Muscle of leg (tissue), 16 donors: ENCODE measurements at places on chromosomes 5 and 9. TPM values are rescaled to one million over a fixed set of nuclear protein-coding genes. Genes with fewer than 3 reads are reported as not detected.

- no peaks in the 10 kb centered on the region for H3K4me1 ChIP-seq
- no peak overlapping the region for H3K4me3 ChIP-seq
- H3K27ac ChIP-seq = no peak overlapping the region
- no peaks in the 10 kb centered on the region for H3K36me3 ChIP-seq
- DNase-seq = no peak
Observed at GRCh38 chr5:139253115-139253514, 40.4 kb upstream of the MATR3 start.

DNA sequence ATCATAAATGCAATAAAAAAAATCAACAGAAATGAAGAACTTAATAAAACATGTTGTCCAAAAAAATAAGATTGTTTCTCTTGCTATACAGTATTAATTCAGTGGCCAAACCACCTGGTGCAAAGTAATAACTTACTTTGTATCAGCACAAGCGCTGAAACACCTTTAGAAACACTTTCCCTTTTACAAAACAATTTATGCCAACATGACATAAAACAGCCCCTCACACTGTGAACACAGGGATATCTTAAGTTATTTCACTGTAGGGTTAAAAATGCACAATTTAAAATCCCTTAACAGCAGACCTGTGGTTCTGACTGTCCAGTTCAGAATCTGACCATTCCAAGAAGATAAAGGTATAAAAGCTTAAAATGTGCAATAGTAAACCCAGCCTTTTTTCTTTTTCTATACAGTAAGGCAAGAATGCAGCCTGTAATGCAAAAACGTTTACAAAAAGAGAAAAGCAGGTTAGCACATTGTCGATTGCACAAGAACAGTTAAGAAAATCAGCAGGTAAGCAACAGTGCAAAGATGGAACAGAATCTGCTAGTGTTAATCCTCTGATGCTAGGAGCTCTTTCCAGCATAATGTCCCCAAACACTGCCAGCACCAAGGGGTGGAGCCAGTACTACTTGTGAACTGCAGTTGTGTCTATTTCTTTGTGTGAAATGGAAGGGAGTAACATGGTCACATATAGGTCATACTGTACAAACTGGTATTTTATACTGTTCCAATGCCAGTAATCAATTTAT is 21.6 kb downstream of the RAB14 start:
- H3K4me3 ChIP-seq = no peak overlapping the region
- H3K27ac ChIP-seq = no peak overlapping the region
- H3K27me3 ChIP-seq = no peaks in the 10 kb centered on the region
- H3K36me3 ChIP-seq = peaks cover 36% of the 10 kb centered on the region
- no peaks in the 10 kb centered on the region for H3K4me1 ChIP-seq

DNA sequence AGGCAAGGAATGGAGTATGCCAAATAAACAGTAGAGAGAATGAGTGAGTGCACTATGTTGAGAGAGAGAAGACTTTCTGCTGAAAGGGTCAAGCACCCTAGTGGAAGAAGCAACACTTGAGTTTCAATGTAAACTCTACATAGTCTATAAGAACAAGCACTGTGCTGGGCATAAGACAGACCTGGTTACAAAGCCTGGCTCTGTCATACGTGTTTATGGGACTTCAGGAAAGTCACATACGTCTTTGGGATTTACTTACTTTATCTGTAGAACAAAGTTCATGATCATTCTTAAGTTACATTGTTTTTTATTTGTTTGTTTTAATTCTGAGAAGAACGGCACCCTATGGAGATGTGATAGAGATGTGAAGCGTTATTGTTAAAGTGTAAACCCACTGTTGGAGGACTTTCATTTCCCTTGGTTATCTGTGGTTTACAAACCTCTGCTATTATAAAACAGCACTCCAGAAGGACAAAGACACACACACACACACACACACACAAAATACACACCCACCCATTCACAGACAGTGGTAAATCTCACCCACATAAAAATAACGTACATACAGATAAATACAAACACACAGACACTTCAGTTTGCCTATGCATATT is 70.7 kb upstream of the TRIM32 start:
- H3K4me1 ChIP-seq = no peaks in the 10 kb centered on the region
- no peaks in the 10 kb centered on the region for H3K36me3 ChIP-seq
- no peak for DNase-seq
- no peak overlapping the region for H3K4me3 ChIP-seq

DNA sequence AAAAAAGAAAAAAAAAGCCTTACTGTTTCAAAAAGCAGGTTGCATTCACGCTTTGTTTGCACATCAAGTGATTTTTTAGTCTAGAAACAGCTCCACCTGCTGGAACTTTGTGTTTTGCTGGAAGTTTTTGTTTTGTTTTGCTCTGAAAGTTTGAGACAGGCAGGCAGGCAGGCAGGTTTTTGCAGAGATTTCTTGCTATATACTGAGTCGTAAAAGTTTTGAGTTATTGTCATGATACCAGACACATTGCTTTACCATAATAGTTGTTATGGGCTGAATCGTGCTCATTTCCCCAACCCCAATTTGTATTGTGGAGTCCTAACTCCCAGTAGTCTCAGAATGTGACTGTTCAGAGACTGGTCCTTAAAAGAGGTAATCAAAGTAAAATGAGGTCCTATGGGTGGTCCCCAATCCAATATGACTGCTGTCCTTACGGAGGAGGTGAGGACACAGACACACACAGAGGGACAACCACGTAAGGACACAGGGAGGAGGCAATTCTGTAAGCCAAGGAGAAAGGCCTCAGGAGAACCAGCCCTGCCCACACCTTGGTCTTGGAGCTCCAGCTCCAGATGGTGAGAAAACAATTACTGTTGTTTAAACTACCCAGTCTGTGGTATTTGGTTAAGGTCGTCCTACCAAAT is 20.9 kb downstream of the OR2Y1 start:
- no peak overlapping the region for H3K4me3 ChIP-seq
- no peaks in the 10 kb centered on the region for H3K36me3 ChIP-seq
- no peaks in the 10 kb centered on the region for H3K4me1 ChIP-seq
- no peak overlapping the region for H3K27ac ChIP-seq
- peak; percentile 38 for DNase-seq

DNA sequence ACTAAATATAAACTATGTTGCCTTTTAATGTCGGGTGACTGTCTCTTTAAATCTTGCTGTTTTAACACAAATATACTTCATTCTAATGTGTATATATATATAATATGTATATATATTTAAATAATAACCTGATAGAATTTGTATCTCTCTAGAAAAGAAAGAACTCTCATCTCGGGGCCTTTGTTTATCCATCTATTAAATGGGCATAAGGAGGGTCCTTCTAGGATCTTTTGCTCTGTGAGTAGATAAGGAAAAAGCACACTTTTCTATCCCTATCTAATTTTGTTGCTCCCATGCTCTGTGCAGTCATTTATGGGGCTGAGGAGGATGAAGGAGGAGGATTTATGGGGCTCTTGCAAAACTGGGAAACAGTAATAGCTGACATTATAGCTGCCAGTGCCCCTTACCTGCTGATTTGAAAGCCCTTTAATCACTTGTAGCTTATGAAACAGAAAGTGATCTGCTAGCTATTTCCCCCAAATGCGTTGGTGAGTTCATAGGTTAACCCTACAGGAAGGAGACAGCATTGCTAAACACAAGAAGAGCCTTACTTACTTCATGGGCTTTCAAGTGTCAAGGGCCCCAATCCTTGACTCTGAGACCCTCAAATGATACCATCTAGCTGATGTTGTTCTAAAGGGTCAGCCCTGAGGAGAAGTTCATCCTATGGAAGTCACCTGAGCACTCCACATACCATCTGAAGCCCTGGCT is 5.8 kb upstream of the PPARGC1B start:
- peaks cover 2% of the 10 kb centered on the region for H3K4me1 ChIP-seq
- H3K27me3 ChIP-seq = peaks cover 2% of the 10 kb centered on the region
- H3K4me3 ChIP-seq = no peak overlapping the region
- no peaks in the 10 kb centered on the region for H3K36me3 ChIP-seq
- no peak for DNase-seq

- DNase-seq = peak; percentile 23
- H3K27ac ChIP-seq = no peak overlapping the region
- H3K4me1 ChIP-seq = peaks cover 10% of the 10 kb centered on the region
- H3K4me3 ChIP-seq = no peak overlapping the region
Observed at GRCh38 chr9:38298503-38298902, 94.0 kb upstream of the ALDH1B1 start.

GRCh38 chr9:124377551-124378406 is 37.5 kb downstream of the PSMB7 start:
- H3K36me3 ChIP-seq = peaks cover 17% of the 10 kb centered on the region
- peaks cover 10% of the 10 kb centered on the region for H3K4me1 ChIP-seq
- no peak for DNase-seq
- H3K27me3 ChIP-seq = no peaks in the 10 kb centered on the region

GRCh38 chr5:89320421-89321277 is 437.7 kb upstream of the MEF2C start:
- no peaks in the 10 kb centered on the region for H3K36me3 ChIP-seq
- H3K4me1 ChIP-seq = peaks cover 2% of the 10 kb centered on the region
- no peak overlapping the region for H3K27ac ChIP-seq
- no peak for DNase-seq
- H3K4me3 ChIP-seq = no peak overlapping the region

- no peaks in the 10 kb centered on the region for H3K4me1 ChIP-seq
- H3K27ac ChIP-seq = no peak overlapping the region
- no peaks in the 10 kb centered on the region for H3K27me3 ChIP-seq
- H3K36me3 ChIP-seq = no peaks in the 10 kb centered on the region
- H3K4me3 ChIP-seq = no peak overlapping the region
Observed at GRCh38 chr5:135921388-135921787, 25.7 kb upstream of the IL9 start.

- no peak for DNase-seq
- H3K4me1 ChIP-seq = no peaks in the 10 kb centered on the region
- H3K4me3 ChIP-seq = no peak overlapping the region
- H3K27me3 ChIP-seq = no peaks in the 10 kb centered on the region
Observed at GRCh38 chr9:107260437-107261081, 22.5 kb upstream of the RAD23B start.

DNA sequence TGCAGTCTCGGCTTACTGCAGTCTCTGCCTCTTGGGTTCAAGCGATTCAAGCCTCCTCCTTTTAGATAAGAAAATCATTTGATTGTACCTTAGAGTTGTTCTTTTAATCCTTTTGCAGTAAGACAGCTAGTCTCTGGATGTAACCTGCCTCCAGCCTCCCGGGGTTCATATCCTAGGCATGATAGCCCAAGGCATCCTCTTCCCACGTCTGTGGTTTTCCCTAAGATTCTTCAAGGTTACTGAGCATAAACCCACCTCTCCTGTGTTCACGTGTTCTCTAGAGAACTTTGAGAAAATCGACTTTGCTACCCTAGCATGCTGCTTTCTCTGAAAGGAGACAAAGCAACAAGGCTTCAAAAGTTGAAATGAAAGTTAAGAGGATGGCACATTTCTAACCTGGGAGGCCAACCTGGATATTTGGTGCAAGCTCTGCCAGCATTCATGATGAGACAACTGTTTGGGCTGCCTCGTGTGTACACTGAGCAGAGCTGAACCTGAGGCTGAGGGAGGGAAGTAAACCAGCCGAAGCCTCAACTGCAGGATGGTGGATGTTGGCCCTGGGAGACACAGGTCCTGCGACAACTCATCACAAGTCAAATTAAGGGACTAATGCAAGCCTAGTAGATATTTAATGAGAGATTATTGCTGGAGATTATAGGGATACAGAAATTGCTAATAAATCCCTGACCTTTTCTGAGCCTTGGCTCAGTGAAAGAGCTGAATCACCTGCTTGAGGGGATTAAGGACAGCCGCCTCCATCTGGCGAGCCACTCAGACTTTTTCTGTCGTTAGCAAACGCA is 261.8 kb downstream of the ARHGAP26 start:
- no peaks in the 10 kb centered on the region for H3K36me3 ChIP-seq
- H3K27ac ChIP-seq = no peak overlapping the region
- no peaks in the 10 kb centered on the region for H3K27me3 ChIP-seq
- no peak overlapping the region for H3K4me3 ChIP-seq
- peaks cover 8% of the 10 kb centered on the region for H3K4me1 ChIP-seq

- peaks cover 5% of the 10 kb centered on the region for H3K36me3 ChIP-seq
- no peak for DNase-seq
- no peaks in the 10 kb centered on the region for H3K27me3 ChIP-seq
- H3K4me1 ChIP-seq = peaks cover 32% of the 10 kb centered on the region
- H3K27ac ChIP-seq = peak overlapping the region; percentile 75
Observed at GRCh38 chr9:93574900-93575795, 1.2 kb upstream of the PHF2 start.

- H3K4me1 ChIP-seq = no peaks in the 10 kb centered on the region
- no peak overlapping the region for H3K4me3 ChIP-seq
- H3K27ac ChIP-seq = no peak overlapping the region
- H3K36me3 ChIP-seq = peaks cover 5% of the 10 kb centered on the region
- no peaks in the 10 kb centered on the region for H3K27me3 ChIP-seq
- DNase-seq = no peak
Observed at GRCh38 chr9:37163299-37163698, 42.9 kb downstream of the ZCCHC7 start.

DNA sequence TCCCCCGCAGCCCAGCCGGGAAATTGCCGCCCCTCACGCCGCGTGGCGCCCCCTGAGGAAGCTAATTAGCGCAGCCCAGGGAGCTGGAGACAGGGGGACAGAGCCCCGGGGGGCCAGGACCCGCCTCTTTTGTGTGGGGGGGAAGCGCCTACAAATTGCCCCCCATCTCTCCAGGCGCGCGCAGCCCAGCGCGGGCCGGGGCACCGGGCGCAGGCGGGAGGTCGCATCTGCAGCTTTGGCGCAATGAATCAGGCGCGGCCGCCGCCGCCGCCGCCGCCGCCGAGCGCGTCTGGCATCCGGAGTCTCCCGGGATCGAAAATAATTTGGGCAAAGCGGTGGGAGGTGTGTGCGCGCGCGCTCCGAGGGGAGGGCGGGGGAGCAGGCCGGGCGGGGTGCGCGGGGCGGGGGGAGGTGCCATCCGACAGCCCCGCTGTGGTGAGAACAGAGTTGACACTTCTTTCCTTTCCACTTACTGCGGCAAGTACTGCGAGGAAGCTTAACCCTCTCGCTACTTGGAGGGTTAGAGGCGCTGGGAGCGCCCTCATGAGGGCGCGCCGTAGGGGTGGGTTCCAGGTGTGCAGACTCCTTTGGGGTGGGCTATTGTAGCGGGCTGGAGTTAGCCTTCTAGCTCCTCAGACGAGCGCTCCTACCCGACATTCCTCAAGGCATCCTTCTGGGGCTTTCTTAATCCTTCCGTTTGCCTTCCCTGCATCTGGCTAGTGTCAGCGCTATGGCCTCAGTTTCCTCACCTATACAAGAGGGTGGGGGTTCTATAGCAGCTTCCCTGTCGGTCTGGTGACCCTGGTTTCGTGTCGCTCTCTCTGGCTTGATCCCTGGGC is 63.1 kb downstream of the CXXC5 start:
- peak; percentile 67 for DNase-seq
- H3K36me3 ChIP-seq = no peaks in the 10 kb centered on the region
- peak overlapping the region; percentile 59 for H3K4me3 ChIP-seq

- H3K36me3 ChIP-seq = no peaks in the 10 kb centered on the region
- H3K4me3 ChIP-seq = no peak overlapping the region
- no peak overlapping the region for H3K27ac ChIP-seq
- no peaks in the 10 kb centered on the region for H3K4me1 ChIP-seq
- no peaks in the 10 kb centered on the region for H3K27me3 ChIP-seq
Observed at GRCh38 chr9:6147846-6148245, 67.8 kb upstream of the IL33 start.

- no peaks in the 10 kb centered on the region for H3K4me1 ChIP-seq
- H3K27me3 ChIP-seq = no peaks in the 10 kb centered on the region
- no peak for DNase-seq
- H3K36me3 ChIP-seq = no peaks in the 10 kb centered on the region
- no peak overlapping the region for H3K27ac ChIP-seq
- no peak overlapping the region for H3K4me3 ChIP-seq
Observed at GRCh38 chr5:140214831-140215230, 39.8 kb downstream of the CYSTM1 start.

The RECK gene
- 15.3 TPM for total RNA-seq

The ZFP37 gene
- 5.5 TPM for total RNA-seq

The GABRA6 gene
- total RNA-seq = not detected

The SPATA31C1 gene
- 0.04 TPM for total RNA-seq

The FAM153A gene
- 0.31 TPM for total RNA-seq

The TYRP1 gene
- not detected for total RNA-seq

The KCNV2 gene
- total RNA-seq = not detected

The S1PR3 gene
- 14.7 TPM for total RNA-seq

The MARVELD2 gene
- 0.31 TPM for total RNA-seq

The NIPAL4 gene
- total RNA-seq = 0.13 TPM
